ENCODE measurements at places on chromosomes 6 and 20.

DNA sequence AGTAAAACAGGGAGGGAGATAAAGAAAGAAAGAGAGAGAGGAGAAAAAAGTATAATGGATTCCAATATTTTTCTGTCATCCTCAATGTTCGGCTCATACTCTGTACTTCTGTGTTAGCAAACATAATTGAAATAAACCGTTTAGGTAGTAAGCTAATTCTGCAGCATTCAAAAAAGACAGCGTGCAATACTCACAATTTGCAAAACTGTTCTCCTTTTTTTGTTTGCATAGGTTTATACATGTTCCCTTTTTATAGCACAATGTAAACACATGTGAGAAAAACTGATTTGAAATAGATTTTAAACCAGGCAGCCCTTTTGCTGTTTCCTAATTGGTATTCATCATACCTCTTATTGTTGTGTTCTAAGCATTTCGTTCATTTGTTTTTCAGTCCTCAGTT, 188.9 kb downstream of the PLCB1 start:
- no peak for DNase-seq

GRCh38 chr6:69976591-69977090, 110.3 kb downstream of the COL19A1 start:
- no peak for DNase-seq

DNA sequence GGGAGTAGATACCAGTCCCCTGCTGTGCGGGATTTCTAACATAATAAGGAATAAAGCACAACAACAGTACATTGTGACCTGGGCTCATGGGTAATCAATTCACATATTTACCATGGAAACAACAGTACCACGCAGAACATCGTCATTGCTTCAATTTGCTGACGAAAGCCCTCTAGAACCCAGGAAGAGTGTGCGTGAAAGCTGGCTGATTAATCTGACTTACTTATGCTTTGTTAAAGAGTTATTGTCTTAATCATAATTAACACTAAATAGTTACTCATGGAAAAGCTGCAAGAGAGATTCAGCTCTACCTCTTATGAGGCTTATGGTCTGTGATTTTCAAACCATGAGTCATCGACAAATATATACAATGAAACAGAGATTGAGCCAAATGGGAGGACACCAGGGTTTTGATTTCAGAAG, 644.3 kb upstream of the AGPAT4 start:
- DNase-seq: no peak

DNA sequence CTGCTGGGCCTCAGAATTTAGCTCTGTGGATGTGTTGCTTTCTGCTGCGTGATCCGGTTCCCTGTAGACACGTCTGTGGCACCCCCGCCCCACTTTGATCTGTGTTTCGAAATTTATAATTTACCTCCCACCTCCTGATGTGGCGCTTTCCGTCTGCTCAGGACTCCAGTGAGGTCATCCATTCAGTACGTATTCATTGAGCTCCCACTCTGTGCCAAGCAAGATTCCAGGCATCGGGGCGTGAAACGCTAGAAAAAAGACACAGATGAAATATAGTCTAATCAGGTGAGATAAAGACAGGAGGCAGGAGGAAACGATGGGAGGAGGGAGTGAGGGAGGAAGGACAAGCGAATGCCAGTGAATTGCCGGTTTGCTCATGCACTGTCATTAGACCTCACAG, 431.9 kb upstream of the SULF2 start:
- no peak for DNase-seq

DNA sequence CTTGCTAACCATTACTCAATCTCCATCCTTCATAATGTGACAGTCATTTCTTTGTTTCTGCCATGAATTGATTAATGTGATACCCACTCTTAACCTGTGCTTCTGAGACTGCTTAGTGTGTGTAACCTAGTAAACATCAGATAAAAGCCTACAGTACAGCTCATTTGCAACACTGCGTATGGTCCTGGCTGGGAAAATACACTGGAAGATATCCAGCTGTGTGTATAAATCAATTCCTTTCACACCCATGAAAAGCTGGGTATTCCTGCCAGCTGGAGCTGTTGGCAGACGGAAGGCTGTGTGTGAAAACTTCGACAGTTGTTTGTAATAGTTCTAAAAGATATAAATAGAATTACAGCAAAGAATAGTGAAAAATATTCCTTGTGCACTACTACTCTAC, 509.2 kb downstream of the FRK start:
- no peak for DNase-seq

DNA sequence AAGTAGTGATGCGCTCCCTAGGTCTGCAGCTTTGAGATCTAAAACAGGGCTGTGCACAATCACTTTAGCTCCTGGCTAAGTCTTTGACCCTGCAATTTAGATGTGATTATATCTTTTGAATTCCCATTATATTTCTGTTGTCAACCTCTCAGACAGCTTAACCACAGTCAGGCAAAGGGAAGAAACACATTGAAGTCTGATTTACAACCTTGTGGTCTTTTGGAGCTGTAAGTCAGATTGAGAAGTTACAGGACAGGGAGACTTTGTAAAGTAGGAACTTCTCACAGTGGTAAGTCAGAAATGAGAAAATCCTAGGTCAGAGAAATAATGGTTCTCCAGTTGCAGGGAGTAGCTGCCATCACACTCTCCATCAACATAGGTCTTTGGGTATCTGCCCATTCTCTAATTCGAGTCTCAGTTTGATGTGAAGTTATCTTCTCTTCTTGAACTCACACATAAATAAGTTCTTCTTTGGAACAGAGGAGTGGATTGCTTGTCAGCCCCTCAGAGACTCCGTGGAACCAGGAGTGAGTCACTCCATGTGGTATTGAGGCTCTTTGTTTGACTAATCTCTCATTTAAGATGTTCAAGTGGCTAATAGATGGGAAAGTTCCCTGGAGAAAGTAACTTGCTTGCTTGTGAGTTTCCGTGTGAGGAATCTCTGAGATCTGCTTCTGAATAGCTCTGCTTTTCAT, 35.0 kb upstream of the SGK1 start:
- no peak for DNase-seq

DNA sequence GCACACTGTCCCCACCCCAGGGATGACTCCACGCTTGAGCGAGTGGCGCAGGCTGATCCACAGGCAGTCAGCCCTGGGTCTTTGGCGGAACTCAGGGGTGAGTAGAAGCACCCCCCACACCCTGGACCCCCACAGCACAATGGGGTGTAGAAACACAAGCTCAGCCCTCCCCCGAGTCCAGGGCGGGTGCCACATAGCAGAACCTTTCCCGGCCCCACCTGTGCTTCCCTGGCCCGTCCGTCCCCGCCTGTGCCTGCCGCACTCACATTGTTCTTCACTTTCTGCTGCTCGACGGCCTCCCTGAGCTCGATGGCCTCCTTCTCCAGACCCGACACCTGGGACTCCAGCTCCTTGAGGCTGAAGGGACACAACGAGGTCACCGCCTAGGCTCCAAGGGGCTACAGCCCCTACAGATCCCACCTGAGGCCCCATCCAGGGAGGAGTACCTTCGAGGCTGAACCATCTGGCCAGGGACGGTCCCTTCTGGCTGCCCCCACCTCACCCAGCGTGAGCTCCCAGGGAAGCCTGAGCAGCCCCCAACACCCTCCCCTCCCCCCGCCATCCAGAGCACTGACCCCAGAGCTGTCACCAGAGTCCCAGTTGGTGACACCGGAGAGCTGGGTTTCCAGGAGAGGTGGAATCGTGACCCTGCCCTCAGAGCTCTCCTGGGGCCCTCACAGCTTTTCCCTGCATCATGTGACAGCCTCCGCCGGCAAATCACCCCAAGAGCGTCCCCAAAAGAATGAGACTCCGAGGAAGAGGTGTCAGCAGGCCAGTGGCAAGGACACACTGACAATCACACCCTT, 55.6 kb downstream of the DSTN start:
- DNase-seq: peak; percentile 13

GRCh38 chr6:15079288-15079817, 166.5 kb upstream of the JARID2 start:
- DNase-seq: no peak

DNA sequence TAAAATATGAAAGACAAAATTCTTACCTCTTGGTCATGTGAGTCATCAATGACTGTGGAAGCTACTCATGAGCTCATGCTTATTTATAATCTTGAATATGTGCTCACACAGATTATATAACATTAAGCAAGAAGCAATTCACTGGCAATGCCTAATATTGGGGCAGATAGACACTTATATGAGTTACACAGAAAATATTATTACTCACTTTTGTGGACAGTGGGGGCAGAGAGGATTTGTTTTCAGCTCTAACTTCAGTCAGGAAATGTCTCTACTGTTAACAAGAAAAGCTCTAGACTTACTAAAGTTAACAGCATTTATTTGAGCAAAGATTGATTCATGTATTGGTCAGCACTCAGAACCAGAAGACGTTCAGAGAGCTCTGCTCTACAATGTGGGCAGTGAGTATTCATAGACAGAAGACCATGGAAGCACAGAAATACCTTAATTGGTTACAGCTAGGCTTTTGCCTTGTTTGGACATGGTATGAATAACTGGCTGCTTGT, 85.8 kb upstream of the AHI1 start:
- DNase-seq: no peak

- no peak for DNase-seq
Observed at GRCh38 chr6:7041511-7042026, 66.2 kb upstream of the RREB1 start.

- DNase-seq: no peak
Observed at GRCh38 chr6:33092385-33092784, 16.6 kb downstream of the HLA-DPB1 start.

DNA sequence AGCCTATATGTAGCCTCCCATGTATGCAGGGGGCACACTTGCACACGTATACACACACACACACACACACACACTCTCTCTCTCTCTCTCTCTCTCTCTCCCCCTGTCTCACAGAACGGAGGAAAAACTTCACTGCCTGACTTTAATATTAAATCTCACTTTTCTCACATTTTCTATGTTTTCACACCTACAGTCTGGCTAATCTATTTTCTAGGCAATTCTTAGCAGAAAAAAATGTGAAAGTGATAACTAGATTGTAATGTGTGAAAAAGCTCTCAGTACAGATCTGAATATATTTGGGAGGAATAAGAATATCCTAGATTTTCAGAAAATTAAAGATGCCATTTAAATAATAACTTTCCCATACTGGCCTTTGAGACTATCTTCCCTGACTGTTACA, 120.9 kb downstream of the MCHR2 start:
- DNase-seq: no peak

- no peak for DNase-seq
Observed at GRCh38 chr6:108247965-108248536, 12.8 kb downstream of the SNX3 start.

GRCh38 chr6:14337152-14337551, 219.6 kb downstream of the CD83 start:
- no peak for DNase-seq

- DNase-seq: no peak
Observed at GRCh38 chr20:51111290-51111689, 88.4 kb upstream of the KCNG1 start.

GRCh38 chr6:37041521-37041920, 36.1 kb downstream of the FGD2 start:
- DNase-seq: no peak

DNA sequence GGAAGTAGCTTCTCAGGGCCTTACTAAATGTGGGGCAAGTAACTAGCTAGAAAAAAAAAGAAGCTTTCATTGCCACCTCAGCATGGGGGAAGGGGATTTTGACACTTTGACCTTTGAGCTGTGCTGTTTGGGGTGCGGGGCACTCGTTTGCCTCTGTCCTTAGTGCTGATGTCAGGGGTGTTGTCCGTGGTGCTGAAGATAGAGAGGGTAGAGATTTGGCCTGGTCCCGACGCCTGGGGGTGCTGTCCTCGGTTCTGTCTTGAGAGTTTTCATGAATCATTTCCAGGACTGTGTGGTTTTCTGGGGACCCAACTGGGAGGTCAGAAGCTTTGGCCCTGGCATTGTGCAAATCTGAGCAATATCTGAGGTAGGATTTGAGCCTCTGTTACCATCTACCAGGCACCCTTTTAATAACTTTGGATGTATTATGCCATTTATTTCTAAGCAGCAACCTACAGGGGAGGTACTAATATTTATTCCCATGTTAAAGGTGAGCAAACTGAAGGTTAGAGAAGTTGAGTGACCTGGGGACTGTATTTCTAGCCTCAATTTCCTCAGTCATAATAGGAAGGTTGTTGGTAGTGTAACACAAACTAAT, 78.0 kb downstream of the DLGAP4 start:
- DNase-seq: no peak

GRCh38 chr6:145020114-145020513, 715.2 kb downstream of the EPM2A start:
- DNase-seq: no peak

- peak; percentile 46 for DNase-seq
Observed at GRCh38 chr6:1739680-1740079, 130.0 kb downstream of the FOXC1 start.

GRCh38 chr6:97052896-97053295, 128.4 kb downstream of the KLHL32 start:
- DNase-seq: no peak

GRCh38 chr20:61433176-61433575, 181.1 kb downstream of the CDH4 start:
- DNase-seq: no peak

GRCh38 chr6:96795481-96795880, 41.8 kb downstream of the GPR63 start:
- DNase-seq: peak; percentile 13

DNA sequence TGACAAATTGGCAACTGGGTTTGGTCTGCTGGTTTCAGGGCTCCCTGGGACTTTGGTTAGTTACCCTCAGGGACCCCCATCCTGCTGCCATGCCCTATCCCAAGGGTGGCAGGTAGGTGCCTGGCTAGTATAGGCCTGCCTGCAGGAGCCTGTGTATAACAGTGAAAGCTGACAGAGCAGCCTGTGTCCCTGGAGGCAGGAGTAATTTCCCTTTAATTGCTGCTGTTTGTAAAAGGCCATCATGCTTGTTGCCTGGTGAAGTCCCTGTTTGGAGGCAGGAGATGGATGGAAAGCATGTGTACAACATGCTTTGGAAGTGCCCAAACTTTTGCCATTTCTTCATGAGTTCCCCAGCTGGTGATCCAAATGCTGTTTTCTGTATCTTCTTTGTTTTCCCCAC, 30.1 kb downstream of the CMTR1 start:
- no peak for DNase-seq

DNA sequence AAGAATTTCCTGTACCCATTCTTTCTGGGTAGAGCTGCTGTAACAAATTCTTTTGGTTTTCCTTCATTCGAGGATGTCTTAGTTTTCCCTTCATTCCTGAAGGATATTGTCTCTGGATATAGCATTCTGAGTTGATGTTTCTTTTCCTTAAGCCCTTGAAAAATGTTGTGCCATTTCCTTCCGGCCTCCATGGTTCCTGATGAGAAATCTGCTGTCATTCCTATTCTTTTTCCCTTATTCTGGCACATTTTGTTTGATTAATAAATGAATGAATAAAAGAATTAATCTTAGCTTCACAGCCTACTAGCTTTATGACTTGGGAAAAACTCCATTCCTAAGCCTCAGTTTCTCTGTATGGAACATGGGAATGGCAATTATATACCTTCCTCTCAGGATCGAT, 173.1 kb downstream of the EYA2 start:
- DNase-seq: no peak

GRCh38 chr6:154650351-154650750, 82.9 kb upstream of the SCAF8 start:
- DNase-seq: no peak
